Lung microvascular endothelial cell (primary cell): ENCODE measurements at places on chromosomes 11 and 22.

- no peak for DNase-seq
Observed at GRCh38 chr11:1743585-1744136, 6.7 kb downstream of the IFITM10 start.

DNA sequence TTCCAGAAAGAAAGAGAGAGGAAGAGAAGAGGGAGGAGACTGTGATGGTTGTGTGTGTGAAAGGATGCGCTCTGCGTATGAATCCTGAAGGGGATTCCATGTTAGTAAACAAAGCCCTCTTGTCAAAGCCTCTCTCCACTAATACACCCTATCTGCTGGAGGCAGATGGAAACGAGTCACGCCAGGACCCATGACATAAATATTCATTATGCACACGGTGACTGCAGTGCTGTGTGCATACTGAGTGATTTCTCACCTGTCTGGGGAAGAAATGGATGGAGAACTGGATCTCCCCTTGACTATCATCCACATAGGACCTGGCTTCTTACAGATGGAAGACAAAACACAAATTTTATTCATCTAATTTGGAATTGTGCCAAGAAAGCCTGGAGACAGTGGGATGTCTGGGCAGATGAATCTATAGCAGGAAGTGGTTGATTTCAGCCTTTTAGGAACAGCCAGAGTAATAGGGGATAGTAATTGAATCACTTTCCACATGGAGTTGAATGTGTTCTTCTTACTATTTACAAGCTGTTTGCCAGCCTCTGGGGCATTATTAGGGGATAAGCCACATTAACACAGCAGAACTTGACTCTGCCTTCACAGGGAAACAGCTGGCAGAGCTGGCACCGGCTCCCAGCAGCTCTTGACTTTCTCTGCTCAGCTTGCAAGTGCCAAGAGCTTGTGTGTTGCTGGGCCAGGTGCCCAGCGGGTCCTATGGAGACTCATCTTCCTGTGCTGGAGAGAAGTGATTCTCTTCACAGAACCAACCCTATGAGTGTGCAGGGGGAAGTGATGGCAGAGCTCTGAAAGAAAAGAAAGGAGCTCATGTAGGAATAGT lies 9.0 kb downstream of the MTNR1B start:
- DNase-seq: peak; percentile 34

- DNase-seq: no peak
Observed at GRCh38 chr11:10752061-10752460, 1.0 kb downstream of the CTR9 start.

DNA sequence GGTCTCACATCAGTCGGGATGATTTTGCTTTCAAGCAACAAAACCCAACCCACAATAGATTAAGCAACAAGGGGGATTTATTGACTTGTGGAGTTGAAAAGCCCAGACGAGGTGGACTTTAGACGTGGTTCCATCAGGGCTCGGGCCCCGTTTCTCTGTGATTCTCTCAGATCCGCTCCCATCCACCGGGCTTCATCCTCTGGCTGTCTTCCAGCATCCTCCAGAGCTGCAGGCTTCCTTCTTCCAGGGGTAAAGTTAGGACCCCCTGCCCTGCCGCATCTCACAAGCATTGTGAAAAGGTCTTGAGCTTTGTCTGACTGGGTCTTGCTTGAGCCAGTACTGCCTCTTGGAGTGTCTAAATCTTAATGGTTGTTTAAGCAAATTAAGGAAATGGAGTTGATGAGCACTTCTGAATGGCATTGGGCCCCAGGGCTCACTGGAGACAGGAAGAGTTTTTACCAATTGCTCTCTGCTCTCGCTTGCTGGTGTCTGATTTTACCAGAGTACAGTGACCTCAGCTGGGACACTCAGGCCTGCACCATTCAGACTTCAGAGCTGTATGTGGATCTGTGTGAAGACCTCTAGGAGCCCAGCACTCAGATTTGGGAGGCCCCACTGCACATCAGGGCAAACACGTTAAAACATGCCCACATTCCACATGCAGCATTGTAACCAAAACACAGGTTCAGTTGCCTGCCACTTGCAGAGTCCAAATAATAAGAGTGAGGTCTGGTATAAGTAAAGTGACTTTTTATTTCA lies 13.5 kb upstream of the FTH1 start:
- no peak for DNase-seq

DNA sequence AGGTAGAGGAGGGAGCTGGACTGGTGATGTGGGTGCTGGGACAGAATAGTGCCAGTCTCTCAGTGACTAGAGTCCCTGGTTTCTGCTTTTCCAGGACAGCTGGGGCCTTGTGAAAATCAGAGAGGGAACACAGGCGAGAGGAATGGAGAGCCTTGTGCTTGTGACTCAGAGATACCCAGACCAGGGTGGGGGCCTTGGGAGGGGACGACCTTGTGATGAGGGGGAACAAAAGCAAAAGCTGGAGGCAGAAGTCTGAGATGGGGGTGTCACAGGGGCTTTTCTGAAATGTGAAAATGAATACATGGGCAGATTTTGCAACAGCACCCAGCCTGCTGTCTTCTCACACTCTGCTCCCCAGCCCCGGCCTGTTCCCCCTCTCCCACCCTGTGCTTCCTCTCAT lies 3.4 kb upstream of the NR1H3 start:
- peak; percentile 47 for DNase-seq

GRCh38 chr11:96229354-96229977 lies 113.5 kb downstream of the MAML2 start:
- no peak for DNase-seq

GRCh38 chr22:22110548-22111266 lies 128.1 kb upstream of the TOP3B start:
- DNase-seq: peak; percentile 49
